ENCODE measurements at places on chromosomes 7 and 10.

DNA sequence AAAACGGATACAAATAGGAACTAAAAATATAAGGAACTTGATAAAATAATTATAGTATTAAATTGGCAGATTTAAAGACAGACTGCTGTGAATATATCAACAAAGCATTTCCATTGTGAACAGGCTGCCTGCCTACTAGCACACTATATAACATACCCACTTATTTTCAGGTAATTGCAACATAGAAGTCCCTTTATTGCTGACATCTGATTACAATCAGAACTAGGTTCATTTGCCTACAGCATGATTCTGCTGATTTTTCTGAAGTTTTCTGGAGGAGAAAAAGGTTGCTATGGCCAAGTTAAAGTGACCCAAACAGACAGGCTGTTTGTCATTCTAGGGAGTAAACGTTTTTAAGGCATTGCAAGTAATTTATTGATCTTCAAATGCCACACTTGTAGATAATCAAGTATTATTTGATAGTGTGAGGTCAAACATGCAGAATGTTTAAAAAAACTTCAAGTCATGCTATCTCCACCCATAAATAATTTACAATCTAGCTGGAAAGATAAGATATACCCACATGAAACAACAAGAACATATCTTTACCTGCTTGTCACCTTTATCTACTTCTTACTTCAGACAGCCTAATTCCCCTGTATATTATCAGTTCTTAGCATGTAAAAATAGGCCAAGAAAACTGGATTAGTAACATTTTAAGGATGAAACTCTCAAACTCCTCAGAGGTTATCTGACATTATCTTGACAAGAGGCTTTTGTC lies 40.5 kb downstream of the MTPN start:
- no peak for DNase-seq

DNA sequence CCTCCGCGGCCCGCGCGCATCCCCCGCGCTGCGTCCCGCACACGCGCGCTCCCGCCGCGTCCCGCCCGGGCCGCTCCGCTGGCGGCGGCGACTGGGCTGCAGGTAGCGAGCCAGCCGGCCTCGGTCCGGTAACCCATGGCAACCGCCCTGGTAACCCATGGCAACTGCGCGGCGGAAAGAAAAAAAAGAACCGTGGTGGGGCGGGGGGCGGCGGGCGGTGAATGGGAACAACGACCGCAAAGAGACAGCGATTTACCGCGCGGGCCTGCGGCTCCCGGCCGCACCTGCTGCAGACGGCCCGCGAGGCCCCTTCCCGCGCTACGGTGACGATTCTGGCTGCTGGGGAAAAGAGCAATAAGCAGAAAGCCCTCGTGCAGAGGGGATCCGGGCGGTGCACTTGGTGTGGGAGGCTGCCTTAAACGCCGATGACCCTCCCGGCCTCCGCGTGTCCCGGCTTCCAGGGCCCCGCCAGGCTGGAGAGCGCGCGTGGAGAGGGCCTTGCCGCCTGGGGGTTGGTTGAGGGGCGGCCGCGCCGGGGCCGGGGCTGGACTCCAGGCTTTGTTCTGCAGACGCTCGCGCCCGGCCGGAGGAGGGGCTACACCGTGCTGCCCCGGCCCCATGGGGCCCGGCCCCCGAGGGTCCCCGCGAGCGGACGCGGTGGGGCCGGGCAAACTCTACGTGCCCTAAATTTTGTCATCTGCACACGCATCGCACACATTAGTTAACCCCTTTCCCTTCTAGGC lies 84.7 kb downstream of the SNX10 start:
- DNase-seq = no peak

DNA sequence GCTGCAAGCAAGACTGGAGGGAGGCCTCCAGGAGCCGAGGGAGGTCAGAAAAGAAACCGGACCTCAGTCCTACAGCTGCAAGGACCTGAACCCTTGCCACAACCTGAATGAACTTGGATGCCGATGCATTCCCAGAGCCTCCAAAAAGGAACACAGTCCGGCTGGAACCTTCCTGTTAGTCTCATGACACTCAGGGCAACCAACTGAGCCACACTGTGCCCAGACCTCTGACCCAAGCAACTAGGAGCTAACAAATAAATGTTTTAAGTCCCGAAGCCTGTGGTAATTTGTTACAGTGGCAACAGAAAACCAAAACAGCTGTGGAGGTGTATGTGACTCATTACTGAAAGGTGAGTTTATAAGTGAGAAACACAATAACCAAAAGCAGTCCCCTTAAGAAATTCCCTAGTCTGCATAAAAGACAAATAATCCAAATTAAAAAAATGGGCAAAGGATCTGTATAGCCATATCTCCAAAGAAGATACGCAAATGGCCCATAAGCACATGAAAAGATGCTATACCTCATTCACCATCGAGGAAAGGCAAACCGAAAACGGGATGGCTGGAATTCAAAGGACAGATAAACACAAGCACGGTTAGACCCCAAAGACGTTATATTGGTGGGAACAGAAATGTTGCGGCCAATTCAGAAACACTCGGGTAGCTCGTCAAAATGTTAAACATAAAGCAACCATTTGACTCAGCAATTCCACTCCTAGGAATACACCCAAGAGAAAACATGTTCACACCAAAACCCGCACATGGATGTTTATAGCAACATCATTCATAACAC lies 24.8 kb downstream of the GNA12 start:
- DNase-seq = no peak

- no peak for DNase-seq
These were observed 88.9 kb downstream of the RAPGEF5 start for GRCh38 chr7:22267930-22268615.

DNA sequence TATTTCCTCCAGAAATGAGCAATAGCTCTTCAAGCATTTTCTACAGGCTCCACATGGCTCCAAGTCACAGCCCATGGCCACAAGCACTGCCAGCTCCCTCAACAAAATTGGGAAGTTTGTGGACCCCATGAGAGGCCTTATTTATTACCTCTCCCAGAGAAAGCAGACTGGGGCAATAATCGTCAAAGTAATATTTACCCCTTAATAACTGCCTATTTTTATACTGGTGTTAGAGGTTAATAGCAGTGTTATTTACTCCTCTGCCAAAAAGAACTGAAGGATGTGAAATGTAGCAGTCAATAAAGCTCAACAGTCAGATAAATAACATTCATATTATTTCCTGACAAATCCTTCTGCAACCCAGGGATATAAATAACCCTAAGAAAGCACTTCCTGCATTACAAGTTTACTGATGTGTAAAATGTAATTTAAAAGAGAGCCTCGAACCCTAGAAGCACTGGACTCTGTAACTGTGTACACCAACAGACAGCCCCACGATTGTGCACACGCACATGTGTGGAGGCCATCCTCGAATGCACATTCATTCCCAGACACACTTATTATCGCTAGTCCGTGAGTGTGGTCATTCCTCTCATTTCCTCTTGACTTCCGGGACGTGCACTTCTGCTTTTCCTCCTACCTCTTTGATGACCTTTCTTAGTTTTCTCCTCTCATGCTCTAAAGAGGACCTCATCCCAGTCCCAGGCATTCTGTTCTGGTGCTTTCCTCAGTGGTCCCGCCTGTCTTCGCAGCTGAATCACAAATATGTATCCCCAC lies 157.4 kb downstream of the EVX1 start:
- DNase-seq = no peak

DNA sequence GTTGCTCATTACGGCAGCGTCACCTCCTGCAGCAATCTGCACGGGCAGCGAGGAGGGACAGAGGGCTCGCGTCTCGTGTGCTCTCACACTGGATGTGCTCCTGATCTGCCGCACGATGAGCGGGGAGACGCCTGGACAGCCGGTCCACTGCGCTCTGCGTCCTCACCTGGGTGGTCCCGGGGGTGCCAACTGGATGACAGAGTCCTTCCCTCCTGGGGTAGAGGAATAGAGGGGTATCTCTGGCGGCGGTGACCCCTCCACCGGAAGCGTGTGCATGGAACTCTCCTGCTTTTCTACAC lies 3.4 kb downstream of the FAM20C start:
- no peak for DNase-seq

DNA sequence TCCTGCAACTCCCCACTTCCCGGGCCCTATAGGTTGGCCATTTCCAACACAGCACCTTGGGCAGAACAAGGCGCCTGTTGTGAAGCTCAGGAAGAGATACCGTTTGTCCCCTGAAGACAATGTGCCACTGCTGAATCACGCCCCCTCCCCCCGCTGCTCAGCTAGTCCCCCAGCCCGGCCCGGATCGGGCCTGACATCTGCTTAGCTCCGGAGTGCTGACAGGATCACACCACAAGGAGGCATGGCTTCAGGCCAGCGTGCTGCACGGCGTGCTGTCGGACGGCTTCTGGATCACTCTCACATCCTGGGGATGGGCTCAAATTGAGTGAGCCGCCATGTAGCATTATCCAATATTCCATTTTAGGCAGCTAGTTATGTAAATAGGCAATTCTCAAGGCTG lies 62.1 kb upstream of the EFCAB10 start:
- DNase-seq = no peak

GRCh38 chr10:13448216-13448615 lies 80.6 kb downstream of the BEND7 start:
- DNase-seq = no peak

All from stimulated activated CD8-positive, alpha-beta memory T cell treated with anti-CD3 and anti-CD28 coated beads, Interleukin-7, amount 100 ng/mL, for 24 hours (primary cell).